Cortex of kidney (tissue), 1 donor: ENCODE measurements at places on chromosomes 11 and 22.

DNA sequence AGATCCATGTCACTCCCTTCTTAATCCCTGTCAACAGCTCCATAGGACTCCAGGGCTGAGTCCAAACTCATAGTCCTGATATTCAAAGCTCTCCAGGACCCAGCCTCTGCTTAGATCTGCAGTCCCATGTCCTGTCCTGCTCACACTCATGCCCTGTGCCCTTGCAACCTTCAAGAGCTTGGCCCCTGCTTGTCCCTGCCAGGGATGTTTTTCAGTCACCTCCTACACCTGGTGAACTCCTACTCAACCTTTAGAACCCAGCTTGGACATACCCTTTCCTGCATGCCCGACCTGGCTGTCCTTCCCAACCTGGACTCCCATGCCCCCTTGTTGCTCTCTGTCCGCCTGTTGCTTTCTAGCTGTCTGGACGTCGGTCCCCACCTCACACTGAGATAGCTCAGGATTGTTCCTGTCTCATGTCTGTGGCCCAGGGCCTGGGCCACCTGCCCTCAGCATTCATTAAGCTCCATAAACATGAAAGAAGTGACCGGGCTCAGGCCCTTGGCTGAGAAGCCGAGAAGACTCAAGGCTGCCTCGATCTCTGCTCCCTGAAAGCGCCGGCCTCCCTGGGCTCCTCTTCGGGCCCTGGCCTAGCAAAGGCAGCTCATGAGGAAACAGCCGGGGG lies 48.8 kb upstream of the RTL6 start:
- DNase-seq = no peak

DNA sequence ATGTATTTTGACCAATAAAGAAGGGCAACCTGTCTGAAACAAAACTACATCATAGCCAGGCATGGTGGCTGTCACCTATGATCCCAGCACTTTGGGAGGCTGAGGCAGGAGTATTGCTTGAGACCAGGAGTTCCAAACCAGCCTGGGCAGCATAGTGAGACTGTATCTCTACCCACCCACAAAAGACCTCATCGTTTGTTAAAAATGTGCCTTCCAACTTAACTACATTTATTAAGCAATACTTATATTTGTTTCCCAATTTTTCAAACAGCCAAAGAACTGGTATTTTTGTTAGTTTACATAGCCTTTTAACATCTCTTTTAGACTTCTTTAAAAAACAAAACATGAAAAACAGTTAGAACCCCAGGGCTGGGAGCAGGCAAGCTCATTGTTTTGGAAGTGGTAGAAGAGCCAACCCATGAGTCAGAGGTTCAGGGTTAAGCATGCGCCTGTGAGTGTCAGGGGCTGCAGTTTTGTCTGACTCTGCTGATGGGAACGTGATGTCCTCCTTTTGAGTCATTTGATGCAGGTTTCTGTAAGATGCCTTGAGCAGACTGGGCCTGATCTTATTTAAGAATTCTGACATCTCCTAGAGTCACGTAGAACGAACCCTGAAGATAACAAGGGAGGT lies 53.9 kb upstream of the CRTAM start:
- no peak for DNase-seq

DNA sequence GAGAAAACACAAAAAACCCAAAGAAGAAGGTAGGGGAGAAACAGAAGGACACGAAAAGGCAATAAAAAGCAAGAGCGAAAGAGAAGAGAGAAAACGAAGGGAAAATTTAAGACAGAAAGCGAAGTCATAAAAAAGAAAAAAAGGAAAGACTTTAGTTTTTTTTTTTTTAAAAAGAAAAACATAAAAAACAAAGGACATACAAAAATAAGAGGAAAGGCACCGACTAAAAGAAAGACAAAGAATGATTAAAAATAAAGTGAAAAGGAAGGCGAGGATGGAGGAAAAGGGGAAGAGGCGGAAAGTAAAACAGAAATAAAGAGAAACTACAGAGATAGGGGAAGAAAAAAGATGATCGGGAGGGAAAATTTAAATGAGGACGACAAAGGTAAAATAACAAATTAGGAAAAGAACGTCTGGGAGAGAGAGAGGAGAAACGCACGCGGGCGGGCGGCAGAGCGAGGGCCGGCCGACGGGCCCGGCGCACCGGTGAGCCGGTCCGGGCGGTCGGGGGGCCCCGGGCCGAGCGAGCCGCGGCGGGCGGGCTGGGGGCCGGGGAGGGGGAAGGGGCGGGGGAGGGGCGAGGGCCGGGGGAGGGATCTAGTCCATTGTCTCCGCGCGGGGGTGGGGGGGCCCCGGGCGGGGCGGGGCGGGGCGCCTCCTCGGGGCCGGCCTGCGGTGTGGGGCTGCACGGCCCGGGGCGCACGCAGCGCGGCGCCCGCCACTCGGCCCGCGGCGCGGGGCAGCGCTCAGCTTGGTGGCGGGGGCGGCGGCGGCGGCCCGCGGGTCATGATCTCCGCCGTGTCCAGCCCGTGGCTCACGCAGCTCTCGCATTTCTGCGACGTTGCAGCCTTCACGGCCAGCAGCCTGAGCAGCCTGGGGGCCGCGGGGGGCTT lies at the start of gene TBX1:
Gene TBX1, plus strand, starts transcription at position 721 of the 893 bp plus-strand sequence. Its CDS starts 66 bp downstream, at position 787.
- DNase-seq = no peak

GRCh38 chr22:33920197-33920540 lies at the start of gene LARGE1:
Gene LARGE1, minus strand, starts transcription at chr22:33920476.
- no peak for DNase-seq

DNA sequence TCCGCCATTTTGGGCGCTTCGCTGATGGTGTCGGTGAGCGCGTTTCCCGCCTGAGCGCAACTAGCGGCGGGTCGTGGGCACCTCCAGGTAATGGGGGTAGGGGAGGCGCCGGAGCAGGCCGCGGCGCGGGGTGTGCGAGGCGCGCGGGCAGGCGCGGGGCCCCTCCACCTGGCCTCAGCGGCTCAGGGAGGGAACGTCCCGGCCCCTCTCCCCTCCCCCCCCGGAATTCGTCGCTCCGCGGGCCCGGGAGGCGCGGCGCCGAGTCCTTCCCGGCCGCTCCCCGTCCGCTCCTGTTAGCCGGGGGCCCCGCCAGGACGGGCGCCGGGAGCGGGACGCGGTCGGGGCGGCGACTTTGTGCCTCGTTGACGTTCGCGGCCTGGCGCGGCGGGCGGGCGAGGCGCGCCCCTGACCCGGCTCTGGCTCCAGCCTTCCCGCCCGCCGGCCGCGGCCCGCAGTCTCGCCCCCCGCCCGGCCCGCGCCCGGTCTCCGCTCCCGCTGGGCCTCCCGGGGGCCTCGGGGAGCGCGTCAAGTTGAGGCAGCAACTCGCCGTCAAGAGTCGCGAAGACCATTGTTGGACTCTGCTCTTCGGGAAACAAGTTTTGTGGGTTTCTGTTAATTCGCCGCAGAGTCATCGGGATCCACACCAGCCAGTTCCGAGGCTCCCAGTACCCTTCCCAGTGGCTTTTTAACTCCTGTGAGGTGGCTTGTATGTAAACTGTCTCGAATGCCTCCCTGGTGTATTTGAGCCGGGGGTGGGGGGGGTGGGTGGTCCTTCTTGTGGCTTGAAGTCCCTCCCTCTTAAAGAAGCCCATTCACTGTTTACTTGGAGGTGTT lies at the start of gene PPP6R3:
Gene PPP6R3, plus strand, starts transcription at position 12 of the 834 bp plus-strand sequence. CDS start 76,913 bp downstream, outside the sequence.
- DNase-seq = peak; percentile 71

GRCh38 chr22:17446698-17447097 lies 77.4 kb downstream of the CECR2 start:
- no peak for DNase-seq

DNA sequence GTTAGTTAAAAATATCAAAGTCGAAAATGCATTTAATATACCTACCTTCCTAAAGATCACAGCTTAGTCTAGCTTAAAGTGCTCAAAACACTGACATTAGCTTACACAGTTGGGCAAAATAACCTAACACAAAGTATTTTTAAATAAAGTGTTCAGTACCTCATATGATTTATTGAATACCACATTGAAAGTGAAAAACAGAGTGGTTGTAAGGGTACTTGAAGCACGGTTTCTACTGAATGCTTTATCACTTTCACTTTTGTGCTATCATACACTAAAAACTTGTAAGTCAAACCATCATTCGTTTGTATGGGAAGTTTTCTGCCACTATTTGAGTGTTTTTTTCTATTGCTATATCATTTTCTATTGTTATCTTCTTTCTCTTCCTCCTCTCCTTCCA lies 36.6 kb downstream of the ZBTB44 start:
- no peak for DNase-seq

DNA sequence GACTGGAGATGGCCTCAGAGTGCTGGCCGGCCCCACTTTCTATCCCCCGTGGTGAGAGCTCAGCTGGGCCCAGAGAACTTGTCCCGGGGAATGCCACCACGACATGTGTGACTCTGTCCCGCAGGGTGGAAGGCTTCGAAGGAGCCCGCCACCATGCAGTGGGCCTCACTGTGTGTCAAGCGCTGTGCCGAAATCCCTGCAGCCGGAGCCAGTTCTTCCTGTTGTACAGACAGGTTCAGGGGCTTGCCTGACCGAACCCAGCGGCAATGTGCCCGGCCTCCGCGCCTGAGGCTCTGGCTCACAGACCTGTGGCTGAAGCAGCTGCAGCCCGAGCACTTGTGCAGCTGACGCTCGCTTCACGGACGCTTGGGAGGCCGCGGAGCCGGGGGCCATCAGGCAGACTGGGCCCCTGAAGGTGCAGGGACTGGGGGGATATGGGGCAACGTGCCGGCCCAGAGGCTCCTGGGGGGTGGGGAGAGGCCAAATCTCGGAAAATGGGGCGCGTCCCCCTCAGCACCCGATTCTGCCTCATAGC lies 650 bp downstream of the PPM1F start:
- DNase-seq = no peak

- no peak for DNase-seq
Measured at GRCh38 chr22:38901111-38901641, 29.2 kb upstream of the CBX6 start.

DNA sequence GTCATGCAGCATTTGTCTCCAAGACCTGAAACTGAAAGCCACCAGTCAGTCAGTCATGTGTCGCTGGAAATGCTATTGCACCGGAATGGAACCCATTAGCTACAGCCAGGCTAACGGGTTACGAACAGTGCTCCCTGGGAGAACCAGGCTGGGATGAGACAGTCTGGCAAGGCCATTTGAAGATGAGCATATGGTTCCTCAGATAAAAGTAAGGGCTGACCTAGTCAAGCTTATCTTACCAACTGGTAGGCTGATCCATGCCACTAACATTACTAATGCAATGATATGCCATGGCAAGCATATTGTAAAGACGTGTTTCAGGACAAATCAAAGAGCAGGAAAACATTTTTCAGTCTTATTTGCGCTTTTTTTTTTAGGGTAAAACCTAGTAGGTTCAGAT lies 28.4 kb downstream of the NAP1L4 start:
- DNase-seq = no peak

GRCh38 chr11:13924801-13925327 lies 37.7 kb upstream of the SPON1 start:
- DNase-seq = no peak

DNA sequence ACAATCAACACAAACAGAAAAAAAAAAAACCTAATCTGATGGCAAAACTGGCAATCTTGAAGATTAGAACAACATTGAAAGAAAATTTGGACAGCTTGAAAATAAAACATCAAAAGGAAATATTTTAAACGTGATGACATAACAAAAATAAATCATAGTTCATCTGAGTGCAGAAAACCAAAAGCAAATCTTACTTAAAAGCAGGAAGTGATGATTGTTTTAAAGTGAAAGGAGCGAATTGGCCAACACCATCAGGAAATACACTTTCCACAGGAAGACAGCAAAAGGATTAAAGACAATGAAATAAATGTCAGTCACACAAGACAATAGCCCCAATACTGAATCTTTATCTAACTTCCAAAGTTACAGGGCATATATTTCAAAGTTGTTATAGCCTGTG lies 696.5 kb upstream of the CHORDC1 start:
- no peak for DNase-seq

GRCh38 chr22:27456696-27457503 lies 344.7 kb downstream of the MN1 start:
- DNase-seq = no peak

DNA sequence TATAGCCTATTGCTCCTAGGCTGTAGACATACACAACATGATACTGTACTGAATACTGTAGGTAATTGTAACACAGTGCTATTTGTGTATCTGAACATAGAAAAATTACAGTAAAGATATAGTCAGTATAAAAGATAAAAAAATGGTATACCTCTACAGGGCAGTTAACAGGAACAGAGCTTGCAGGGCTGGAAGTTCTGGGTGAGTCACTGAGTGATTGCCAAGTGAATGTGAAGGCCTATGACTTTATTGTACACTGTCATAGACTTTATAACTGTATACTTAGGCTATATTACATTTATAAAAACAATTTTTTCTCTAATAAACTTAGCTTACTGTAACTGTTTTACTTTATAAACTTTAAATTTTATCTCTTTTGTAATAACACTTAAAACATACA lies 332.4 kb upstream of the ARHGAP42 start:
- no peak for DNase-seq

GRCh38 chr11:134939905-134940304 lies 527.9 kb upstream of the B3GAT1 start:
- DNase-seq = no peak

GRCh38 chr11:60182541-60183330 lies at the start of gene MS4A6A:
Gene MS4A6A, minus strand, starts transcription at chr11:60183083. Its CDS starts 1,356 bp downstream, at chr11:60181727.
- no peak for DNase-seq

DNA sequence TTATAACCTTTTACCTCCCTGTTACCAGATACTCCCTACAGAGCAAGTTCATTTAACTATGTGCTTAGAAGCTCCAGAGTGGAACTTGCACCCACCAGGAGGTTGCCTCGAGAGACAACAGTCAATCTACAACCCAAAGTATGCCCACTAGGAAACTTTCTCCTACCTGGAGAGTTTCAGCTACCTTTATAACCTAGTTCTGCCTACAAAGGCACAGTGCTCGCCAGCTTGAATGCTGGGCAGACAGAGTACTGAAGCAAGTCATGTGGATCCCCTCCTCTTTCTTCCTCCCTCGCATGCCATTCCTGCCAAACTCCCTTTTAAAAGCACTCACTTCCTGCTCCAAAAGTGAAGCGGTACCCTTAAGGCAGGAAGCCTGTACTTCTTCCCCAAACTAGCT lies 258.9 kb downstream of the SWAP70 start:
- DNase-seq = no peak

DNA sequence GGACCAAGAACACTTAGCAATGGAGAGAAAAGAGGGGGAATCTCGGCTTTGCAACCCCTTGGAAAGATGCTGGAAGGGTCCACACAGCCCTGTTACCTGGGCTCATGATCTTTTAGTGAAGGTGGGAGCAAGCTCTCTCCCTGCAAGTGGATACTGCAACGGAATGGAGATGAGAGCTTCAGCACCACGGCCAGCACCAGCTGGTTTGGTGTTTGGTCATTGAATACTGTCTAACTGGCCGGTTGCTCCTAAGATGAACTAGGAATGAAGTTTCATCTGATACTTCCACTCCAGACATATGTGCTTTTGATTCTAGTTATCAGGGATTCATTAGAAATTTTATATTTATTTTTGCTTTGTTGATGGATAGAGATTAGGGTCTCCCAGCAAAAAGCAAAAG lies 16.3 kb downstream of the HTR3A start:
- DNase-seq = no peak
